ENCODE measurements at places on chromosomes 7 and 10. TPM values are rescaled to one million over a fixed set of nuclear protein-coding genes. Genes with fewer than 3 reads are reported as not detected.

The VSTM2A gene
- 13.6 TPM for total RNA-seq

The GFRA1 gene
- 48.5 TPM for total RNA-seq

The SCART1 gene
- 5.9 TPM for total RNA-seq

The EBLN1 gene
- total RNA-seq, result not detected

The ARPC1A gene
- total RNA-seq, result 117 TPM

DNA sequence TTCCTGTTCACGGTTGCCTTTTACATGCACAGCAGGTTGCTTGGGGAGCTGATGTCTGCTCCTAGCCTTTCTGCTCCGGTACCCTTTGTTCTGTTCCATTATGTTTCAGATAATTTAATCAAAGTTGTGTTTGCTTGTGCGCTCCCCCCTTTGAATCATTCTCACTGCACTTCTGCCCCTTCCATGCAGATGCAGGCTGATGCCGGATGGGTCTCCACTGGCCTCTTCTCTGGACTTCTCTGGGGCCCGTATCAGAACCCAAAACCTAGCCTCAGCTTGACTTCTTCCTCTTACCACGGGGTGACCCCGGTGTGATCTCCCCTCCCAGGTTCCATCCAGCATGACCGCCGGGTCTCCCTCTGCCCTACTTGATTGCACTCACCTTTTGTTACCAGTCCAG is 272.0 kb downstream of the DPP6 start:
- no peak overlapping the region for H3K27ac ChIP-seq
- no peak for DNase-seq
- H3K4me1 ChIP-seq, result no peaks in the 10 kb centered on the region
- no peak overlapping the region for H3K4me3 ChIP-seq

GRCh38 chr7:112414855-112415490 is 35.3 kb upstream of the IFRD1 start:
- peaks cover 10% of the 10 kb centered on the region for H3K4me1 ChIP-seq
- H3K27me3 ChIP-seq, result no peaks in the 10 kb centered on the region
- no peaks in the 10 kb centered on the region for H3K36me3 ChIP-seq
- no peak for DNase-seq

- peaks cover 98% of the 10 kb centered on the region for H3K36me3 ChIP-seq
- peaks cover 11% of the 10 kb centered on the region for H3K4me1 ChIP-seq
- DNase-seq, result peak; percentile 64
These were observed 69.4 kb downstream of the ARMH3 start for GRCh38 chr10:101986624-101986971.

The KIAA1549 gene
- 2.0 TPM for total RNA-seq

GRCh38 chr10:62769574-62770242 is 34.8 kb upstream of the ADO start:
- no peak for DNase-seq
- no peak overlapping the region for H3K27ac ChIP-seq
- H3K4me1 ChIP-seq, result no peaks in the 10 kb centered on the region
- H3K27me3 ChIP-seq, result no peaks in the 10 kb centered on the region
- H3K4me3 ChIP-seq, result no peak overlapping the region
- no peaks in the 10 kb centered on the region for H3K36me3 ChIP-seq

DNA sequence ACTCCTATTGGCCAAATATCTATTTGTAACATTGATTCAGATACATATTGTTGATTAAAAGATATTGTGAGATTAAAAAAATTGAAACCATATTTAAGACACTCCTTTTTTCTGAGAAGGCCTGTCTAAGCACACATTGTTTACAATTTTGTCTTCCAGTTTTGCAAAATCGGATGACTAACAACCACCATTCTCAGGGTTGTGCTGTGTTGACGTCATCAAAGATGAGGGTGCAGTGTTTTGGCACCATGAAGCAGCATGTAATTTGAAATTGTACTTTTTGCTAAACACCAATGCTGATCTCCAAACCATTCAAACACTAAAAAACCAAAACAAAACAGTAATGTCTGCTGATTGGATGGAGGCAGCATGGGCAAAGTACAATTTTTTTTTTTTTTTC is 7.4 kb downstream of the CREB5 start:
- no peak for DNase-seq
- H3K4me1 ChIP-seq, result no peaks in the 10 kb centered on the region
- H3K36me3 ChIP-seq, result no peaks in the 10 kb centered on the region
- H3K27me3 ChIP-seq, result no peaks in the 10 kb centered on the region
- H3K27ac ChIP-seq, result no peak overlapping the region

DNA sequence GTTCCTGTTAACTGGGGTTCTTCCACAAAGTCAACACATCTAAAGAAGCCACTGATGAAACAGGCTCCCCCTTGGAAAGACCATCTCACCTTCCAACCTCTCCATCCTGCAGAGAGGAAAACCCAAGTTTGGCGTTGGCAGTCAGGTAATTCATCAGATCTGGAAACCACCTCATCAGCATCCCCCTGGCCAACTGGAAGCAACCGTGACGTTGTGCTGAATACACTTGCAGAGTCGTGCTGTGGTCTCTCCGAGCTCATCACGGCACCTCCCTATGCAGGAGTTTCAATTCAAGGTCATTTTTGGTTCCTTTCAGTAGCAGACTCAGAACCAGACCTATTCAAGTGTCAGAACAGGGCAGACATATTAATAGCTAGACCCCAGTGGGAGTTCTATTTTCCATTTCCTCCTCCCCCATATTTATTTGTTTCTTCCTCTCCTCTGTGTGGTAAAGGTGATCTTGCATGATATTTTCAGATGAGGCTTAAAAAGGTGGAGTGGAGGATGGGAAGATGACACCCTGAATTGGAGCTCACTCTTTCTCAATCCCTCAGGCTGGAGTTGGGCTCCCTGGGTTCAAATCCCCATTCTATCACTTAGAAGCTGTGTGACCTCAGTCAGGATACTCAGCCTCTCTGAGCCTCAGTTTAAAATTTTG is 149.1 kb upstream of the ADO start:
- H3K27ac ChIP-seq, result no peak overlapping the region
- DNase-seq, result no peak
- no peak overlapping the region for H3K4me3 ChIP-seq
- no peaks in the 10 kb centered on the region for H3K27me3 ChIP-seq
- no peaks in the 10 kb centered on the region for H3K4me1 ChIP-seq

DNA sequence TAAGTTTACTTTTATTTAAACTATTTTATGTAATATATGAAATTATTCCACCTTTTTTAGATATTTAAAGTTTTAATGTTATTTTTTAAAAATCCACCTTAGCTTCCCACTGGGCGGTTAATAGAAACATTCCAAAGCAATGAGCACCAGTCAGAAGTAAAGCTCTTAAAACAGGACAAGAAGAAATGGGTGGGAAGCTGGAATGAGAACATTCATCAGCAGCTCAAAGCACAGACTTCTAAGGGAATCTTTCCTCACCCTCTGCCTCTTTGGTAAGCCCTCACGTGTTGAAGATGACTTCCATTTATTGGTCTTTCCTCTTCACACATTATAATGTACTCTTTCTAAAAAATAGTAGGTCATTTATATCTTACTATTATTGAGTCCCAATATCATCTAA is 3.1 kb downstream of the AGMO start:
- no peaks in the 10 kb centered on the region for H3K4me1 ChIP-seq
- H3K27ac ChIP-seq, result no peak overlapping the region
- H3K27me3 ChIP-seq, result no peaks in the 10 kb centered on the region
- H3K36me3 ChIP-seq, result no peaks in the 10 kb centered on the region
- no peak overlapping the region for H3K4me3 ChIP-seq
- no peak for DNase-seq

DNA sequence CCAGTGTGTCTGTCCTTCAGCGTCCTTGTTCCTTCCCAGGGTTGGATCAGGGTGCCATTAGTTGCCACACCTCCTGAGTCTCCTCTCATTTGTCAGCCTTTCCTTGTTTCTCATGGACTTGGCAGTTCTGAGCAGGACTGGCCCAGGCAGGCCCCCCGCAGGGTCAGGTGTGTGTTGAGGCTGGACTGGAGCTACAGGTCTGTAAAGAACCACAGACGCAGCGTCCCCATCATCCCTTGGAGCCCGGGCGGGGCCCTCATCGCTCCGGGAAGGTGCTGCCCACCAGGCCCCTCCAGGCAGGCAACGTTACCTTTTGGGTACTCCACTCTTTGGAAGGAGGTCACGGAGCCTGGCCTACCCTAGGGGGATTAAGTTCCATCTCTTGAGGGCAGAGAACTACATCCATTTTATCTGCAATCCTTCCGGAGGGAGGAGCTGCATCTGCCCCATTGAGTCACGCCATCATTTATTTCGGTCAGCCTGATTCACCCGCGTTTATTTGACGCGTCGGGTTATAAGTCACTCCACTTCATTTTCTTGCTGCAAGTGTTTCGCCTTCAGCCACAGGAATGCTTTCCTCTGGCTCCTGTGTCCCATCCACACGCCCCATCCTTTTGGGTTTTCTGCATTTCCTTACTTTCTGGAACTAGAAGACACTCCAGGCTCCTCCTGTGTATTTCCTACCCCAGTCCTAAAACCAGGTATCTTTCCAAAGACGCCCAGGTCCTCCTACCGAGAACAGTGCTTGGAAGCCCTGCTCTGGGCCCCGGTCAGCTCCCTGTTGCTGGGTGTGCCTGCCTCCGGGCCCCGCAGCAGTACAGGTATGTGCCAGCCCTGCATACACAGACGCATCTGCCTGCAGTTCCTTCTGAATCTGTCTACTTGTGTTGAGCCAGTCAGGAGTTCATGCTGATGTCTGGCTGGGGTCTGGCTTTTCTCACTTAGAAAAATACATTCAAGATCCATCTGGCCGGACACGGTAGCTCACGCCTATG is 141.9 kb downstream of the MAD1L1 start:
- no peaks in the 10 kb centered on the region for H3K4me1 ChIP-seq
- no peaks in the 10 kb centered on the region for H3K27me3 ChIP-seq
- no peak overlapping the region for H3K27ac ChIP-seq
- peaks cover 5% of the 10 kb centered on the region for H3K36me3 ChIP-seq
- no peak for DNase-seq

The LIPM gene
- total RNA-seq, result not detected

The FOXI2 gene
- not detected for total RNA-seq

DNA sequence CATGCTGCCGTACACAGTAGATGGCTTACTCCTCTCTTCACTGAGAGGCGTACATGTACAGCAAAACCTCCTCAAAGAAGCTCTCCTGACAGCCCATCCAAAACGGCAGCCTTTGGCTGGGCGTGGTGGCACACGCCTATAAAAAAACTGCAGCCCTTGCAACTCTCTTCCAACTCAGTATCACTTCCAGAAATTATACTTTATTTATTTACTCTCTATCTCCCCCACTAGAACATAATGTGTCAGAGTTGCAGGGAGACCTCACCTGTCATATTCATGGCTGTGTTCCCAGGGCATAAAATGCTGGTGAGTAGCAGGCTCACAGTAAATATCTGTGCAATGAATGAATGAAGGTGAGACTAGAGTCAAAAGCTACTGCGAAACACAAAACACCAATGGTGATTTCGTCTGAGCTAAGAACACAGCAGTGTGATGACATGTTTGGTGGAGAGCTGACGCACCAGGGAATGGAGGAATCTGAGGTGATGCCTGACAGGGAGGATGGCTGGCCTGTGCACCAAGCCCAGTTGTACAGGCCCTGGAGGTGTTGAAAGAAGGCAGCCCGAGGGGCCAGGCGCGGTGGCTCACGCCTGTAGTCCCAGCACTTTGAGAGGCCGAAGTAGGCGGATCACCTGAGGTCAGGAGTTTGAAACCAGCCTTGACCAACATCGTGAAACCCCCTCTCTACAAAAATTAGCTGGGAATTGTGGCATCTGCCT is 55.3 kb downstream of the COBL start:
- H3K27me3 ChIP-seq, result no peaks in the 10 kb centered on the region
- DNase-seq, result no peak
- peaks cover 29% of the 10 kb centered on the region for H3K4me1 ChIP-seq
- no peak overlapping the region for H3K4me3 ChIP-seq
- H3K36me3 ChIP-seq, result no peaks in the 10 kb centered on the region

The TAS2R5 gene
- total RNA-seq, result 9.8 TPM

DNA sequence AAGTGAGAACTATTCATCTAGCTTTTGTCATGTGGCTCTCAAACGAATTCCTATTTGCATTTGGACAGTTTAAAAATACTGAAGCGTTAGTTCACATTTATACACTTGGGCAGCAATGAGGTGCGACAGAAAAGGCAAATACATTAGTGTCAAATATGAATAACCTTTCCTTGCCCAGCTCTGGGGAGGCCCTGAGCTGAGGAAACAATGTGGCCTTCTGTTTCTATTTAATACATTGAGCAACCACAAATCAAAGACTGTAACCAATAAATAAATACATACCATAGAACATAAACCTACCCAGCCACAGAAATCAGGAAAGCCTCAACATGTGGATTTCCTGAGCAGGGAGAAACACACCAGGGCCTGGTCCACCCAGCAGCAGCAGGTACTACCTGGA is 585.2 kb downstream of the PARD3 start:
- H3K27me3 ChIP-seq, result no peaks in the 10 kb centered on the region
- no peaks in the 10 kb centered on the region for H3K36me3 ChIP-seq
- no peaks in the 10 kb centered on the region for H3K4me1 ChIP-seq
- DNase-seq, result peak; percentile 41
- H3K4me3 ChIP-seq, result no peak overlapping the region

DNA sequence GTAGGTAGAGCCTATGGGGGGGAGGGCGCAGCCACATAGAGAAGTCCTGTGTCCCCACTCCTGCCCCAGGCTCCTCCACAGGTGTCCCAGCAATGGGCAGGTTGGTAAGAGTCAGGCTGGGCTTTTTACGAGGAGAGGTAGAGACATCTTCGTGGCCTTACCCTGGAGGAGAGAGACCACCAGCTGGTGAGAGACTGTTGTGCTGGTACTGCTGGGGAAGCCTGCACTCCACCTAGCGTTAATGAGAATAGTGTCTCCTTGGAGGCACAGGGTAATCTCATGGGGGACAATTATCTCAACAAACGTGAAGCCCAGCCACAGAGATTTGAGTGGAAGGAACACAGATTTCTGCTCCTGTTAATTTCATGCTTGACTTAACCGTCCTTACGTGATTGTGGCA is 29.5 kb upstream of the RASGEF1A start:
- H3K27me3 ChIP-seq, result peaks cover 50% of the 10 kb centered on the region
- no peak for DNase-seq
- no peaks in the 10 kb centered on the region for H3K36me3 ChIP-seq
- H3K4me1 ChIP-seq, result peaks cover 9% of the 10 kb centered on the region
- no peak overlapping the region for H3K27ac ChIP-seq

GRCh38 chr7:109545686-109546085 is 976.0 kb downstream of the DNAJB9 start:
- no peaks in the 10 kb centered on the region for H3K27me3 ChIP-seq
- H3K36me3 ChIP-seq, result no peaks in the 10 kb centered on the region
- H3K4me1 ChIP-seq, result no peaks in the 10 kb centered on the region
- H3K4me3 ChIP-seq, result no peak overlapping the region
- no peak for DNase-seq

The AGBL3 gene
- not detected for total RNA-seq
